ENCODE measurements at places on chromosomes 16 and 17. TPM values are rescaled to one million over a fixed set of nuclear protein-coding genes. Genes with fewer than 3 reads are reported as not detected.

ZACN gene
- total RNA-seq = not detected

VEZF1 gene
- 60.6 TPM for total RNA-seq

LAT gene
- 0.50 TPM for total RNA-seq

GRCh38 chr17:11251561-11252107, 10.6 kb downstream of the SHISA6 start:
- DNase-seq = no peak

DNA sequence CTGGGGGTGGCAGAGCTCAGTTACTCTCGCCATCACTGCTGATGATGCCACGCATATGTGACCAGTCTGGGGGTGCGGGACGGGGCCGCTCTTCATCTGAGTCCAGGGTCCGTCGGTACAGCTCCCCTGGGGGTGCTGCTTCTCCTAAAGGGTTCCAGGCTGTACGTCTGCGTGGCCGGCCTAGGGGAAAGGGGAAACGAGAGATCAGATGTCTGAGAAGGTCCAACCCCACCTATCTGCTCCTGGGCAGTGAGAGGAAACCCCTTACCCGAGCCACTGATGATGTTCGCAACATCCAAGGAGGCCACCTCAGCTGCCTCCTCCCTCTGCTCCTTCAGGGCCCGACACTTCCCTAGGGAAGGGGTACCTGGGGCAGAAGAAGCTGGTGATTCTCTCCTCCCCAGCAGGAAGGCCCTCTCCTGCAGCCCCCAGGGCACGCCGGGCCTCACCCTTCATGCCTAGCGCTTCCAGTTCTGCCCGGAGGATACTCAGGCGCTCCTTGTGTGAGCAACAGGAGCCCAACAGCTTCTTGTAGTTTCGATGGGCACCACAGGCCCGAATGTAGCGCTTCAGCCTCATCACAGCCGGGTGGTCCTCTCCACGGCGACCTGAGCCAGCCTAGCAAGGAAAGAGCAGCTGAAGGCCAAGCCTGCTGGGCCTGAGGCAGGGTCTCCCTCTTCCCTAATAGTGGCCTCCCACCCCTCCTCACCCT, 2.1 kb downstream of the HIRIP3 start:
- DNase-seq = no peak

Measured in H4 (cell line).